ENCODE measurements at places on chromosomes 11 and 22.

DNA sequence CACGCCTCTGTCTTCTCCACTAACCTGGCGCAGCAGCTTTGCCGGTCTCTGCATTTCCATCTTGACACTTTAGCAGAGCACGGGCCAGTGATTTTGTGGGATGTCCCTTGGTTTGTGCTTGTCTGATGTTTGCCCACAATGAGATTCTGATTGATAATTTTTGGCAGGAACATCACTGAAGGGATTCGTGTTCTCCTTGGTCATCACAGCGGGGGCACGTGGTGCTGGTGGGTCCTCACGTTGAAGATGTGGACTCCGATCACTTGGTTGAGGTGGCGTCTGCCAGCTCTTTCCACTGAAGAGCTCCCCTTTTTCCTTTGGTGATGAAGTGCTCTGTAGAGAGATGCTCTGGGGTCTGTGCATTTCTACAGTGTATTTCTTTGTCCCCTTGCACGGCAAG lies 37.2 kb downstream of the TBC1D22A start:
- no peaks in the 10 kb centered on the region for H3K27me3 ChIP-seq
- no peak overlapping the region for H3K4me3 ChIP-seq
- no peak for DNase-seq
- H3K4me1 ChIP-seq: peaks cover 19% of the 10 kb centered on the region
- peaks cover 53% of the 10 kb centered on the region for H3K36me3 ChIP-seq

DNA sequence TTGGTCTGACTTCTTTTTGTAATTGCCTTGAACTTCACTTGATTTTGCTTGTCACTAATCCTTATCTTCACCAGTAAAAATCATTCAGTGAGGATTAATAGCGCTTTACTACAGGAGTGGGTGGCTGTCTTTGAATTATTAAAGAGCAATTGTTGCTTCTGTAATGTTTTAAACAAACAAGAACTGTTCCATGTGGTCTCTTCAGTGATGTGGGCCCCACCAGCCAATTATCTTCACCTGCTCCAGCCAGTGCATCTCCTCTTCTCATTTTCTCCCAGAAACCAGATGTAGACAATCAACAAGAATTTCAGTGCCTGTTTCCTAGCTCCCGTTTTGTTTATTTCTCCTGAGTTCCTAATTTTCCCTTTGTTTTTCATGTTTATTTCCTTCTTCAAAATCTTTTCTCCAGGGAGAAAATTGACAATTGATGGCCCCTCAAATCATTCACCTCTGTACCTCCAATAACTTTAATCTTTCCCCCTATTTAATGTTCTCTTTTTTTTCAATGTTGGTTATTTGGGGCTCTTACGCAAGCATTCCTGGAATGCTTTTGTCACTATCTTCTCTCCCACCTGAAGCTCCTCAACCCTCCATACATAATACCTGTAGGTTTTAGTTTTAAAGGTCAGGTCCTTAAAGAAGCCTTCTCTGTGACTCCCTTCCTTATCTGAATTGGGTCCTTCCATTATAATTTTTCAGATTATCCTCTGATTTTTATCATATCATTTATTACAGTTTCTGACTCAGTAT lies 115.1 kb downstream of the ARFGAP2 start:
- peaks cover under 1% of the 10 kb centered on the region for H3K4me1 ChIP-seq
- no peaks in the 10 kb centered on the region for H3K36me3 ChIP-seq
- no peak for DNase-seq

DNA sequence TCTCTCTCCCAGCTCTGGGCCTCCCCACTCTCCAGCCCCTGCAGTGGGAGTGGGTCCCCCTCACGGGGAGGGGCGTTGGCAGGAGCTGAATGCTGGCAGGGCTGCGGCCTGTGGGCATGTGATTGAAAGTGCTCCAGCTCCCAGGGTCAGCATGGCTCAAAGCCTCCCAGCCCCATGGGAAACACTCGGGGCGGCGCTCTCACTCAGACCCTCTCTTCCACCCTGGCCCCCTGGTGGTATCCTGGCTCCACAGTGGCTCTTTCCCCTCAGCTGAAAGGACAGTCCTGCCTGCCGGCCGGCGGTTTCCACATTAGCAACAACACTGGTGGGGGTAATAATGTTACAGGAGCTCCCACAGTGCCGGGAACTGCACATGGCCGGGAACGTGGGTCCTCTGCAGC lies 35.5 kb downstream of the POLR3H start:
- H3K4me3 ChIP-seq: no peak overlapping the region
- H3K27ac ChIP-seq: no peak overlapping the region
- H3K4me1 ChIP-seq: peaks cover 28% of the 10 kb centered on the region
- peaks cover 56% of the 10 kb centered on the region for H3K36me3 ChIP-seq
- DNase-seq: no peak

DNA sequence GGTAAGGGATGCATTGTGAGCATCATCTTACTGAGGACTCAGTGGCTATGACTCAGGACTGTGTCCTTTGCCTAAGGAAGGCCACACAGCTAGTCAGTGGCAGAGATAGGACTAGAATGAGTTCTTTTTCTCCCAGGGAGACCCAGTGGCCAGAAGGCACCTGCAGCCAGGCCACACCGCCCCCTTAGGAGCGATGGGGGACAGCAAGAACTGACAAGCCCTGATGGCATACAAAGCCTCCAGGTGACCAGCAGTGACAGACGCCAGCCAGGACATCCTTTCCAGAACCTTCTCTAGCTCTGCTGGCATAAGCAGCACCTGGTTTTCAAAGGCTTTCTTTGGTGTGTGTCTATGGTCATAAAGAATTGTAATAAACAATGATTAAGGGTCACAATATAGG lies 240.1 kb downstream of the ST3GAL4 start:
- no peak overlapping the region for H3K4me3 ChIP-seq
- no peak for DNase-seq
- no peaks in the 10 kb centered on the region for H3K4me1 ChIP-seq
- no peaks in the 10 kb centered on the region for H3K36me3 ChIP-seq
- H3K27me3 ChIP-seq: peaks cover 7% of the 10 kb centered on the region

DNA sequence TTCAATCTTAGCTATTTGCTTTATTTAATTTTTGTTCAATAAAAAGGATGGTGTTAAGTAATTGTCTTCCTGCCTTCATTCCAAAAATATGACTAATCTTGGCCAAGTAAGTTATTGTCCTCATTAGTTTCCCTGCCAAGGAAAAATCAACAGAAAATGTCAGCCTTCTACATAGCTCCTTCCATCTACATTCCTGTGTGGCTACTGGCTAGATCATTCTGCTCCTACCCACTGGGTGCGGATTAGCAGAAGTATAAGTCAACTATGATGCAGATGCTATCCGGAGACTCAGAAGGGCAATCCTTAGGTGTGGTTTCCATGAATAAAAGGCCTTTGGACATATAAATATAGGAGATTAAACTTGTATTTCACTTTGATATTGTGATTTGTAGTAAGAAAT lies 154.4 kb downstream of the SBF2 start:
- peaks cover 8% of the 10 kb centered on the region for H3K4me1 ChIP-seq
- no peak overlapping the region for H3K27ac ChIP-seq
- DNase-seq: no peak
- no peaks in the 10 kb centered on the region for H3K36me3 ChIP-seq
- no peaks in the 10 kb centered on the region for H3K27me3 ChIP-seq
- no peak overlapping the region for H3K4me3 ChIP-seq

DNA sequence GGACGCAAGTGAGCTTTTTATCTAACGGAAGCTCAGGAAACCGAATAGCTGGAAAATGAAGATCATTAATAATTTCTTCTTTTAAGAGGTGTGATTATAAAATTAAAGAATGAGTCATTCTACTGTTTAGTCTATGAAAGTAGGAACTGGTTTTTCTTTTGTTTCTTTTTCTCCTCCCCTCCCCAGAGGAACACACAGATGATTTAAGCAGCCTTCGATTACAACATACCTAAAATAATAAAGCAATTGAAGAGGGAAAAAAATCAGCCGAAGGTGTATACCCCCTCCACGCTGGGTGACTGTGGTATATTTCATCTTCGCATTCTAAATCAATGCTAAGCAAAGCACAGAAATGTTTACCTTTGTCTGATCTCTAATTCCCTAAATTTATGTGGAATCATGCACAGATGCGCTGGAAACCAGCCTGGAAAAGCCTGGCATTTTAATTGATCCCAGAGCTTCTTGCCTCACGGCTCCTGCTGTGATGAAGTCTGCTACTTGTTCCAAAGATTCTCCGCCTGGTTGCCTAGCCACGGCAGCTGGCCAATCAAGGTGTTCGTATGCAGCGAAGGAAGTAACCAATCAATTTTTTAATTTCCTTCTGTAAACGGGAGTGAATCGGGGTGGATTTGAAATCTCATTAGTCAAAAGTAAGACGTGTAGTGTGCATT lies 133.9 kb downstream of the FANCF start:
- no peaks in the 10 kb centered on the region for H3K36me3 ChIP-seq
- no peak overlapping the region for H3K27ac ChIP-seq
- no peak overlapping the region for H3K4me3 ChIP-seq
- DNase-seq: no peak
- H3K4me1 ChIP-seq: peaks cover 6% of the 10 kb centered on the region
- no peaks in the 10 kb centered on the region for H3K27me3 ChIP-seq

DNA sequence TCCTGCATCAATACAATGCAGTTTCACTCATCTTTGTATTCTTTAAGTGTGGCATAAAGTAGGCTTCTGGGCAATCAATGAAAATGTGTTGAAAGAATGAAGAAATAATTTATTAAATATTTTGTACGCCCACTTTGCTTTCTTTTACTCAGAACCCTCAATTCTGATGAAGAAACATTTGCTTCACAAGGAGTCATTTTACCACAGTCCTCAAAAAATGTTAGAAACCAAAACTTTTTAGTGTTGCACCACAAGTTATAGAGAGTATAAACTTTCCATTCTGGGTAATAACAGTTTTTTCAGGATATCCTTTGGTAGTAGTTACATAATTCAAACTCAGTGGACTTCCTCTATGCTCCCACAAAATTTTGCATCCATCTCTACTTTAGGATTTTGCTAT lies 360.5 kb downstream of the DLG2 start:
- H3K36me3 ChIP-seq: no peaks in the 10 kb centered on the region
- H3K4me3 ChIP-seq: no peak overlapping the region
- no peak overlapping the region for H3K27ac ChIP-seq
- H3K4me1 ChIP-seq: no peaks in the 10 kb centered on the region
- DNase-seq: no peak

DNA sequence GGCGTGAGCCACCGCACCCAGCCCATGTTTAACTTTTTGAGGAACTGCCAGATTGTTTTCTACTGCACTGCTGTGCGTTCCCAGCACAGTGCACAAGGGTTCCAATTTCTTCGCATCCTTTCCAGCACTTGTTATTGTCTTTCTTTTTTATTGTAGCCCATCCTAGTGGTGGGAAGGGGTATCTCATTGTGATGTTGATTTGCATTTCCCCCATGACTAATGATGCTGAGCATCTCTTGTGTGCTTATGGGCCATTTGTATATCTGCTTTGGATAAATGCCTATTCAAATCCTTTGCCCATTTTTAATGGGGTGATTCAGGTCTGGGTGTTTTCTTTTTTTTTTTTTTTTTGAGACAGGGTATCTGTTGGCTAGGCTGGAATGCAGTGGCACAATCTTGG lies 36.6 kb upstream of the SYT7 start:
- no peak overlapping the region for H3K27ac ChIP-seq
- H3K27me3 ChIP-seq: peaks cover 17% of the 10 kb centered on the region
- no peak for DNase-seq
- H3K4me1 ChIP-seq: no peaks in the 10 kb centered on the region
- H3K4me3 ChIP-seq: no peak overlapping the region

- H3K4me3 ChIP-seq: no peak overlapping the region
- H3K27ac ChIP-seq: peak overlapping the region; percentile 48
- H3K4me1 ChIP-seq: peaks cover 23% of the 10 kb centered on the region
- peaks cover 2% of the 10 kb centered on the region for H3K36me3 ChIP-seq
- no peak for DNase-seq
- H3K27me3 ChIP-seq: no peaks in the 10 kb centered on the region
These were observed 21.6 kb downstream of the PPARA start for GRCh38 chr22:46171940-46172339.

DNA sequence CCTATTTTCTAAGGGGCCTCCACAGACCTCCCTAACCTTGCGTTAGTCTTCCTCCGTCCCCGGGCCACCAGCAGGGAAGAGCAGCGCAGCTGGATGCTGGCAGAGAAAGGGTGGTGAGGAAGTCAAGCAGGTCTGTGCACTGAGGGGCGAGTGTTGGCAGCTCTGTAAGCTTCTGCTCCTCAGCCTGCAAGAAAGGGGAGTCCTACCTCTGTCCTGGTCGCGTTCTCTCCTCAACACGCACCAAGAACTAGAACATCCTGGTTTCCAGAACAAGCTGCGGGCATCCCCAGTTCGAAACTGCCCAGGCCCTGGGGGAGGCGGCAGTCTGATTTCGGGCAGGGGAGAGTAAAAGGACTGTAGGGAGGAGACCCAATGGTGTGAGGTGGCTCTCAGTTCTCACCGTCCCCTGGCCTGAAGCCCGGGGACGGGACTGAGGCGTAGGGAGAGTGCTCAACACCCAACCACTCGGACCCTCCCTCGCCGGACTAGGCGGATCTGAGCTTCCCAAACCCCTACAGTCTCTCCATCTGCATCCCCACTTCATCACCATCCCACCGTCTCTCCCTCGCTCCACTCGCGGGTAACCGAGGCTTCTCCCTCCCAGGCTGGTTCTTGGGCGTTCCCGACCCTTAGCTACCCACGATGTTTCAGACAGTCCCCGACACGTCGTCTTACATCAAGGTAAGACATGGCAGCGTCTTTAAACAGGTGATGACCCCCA lies 7.7 kb upstream of the FLI1 start:
- H3K27me3 ChIP-seq: peaks cover 85% of the 10 kb centered on the region
- no peaks in the 10 kb centered on the region for H3K36me3 ChIP-seq
- peaks cover 51% of the 10 kb centered on the region for H3K4me1 ChIP-seq
- no peak for DNase-seq

DNA sequence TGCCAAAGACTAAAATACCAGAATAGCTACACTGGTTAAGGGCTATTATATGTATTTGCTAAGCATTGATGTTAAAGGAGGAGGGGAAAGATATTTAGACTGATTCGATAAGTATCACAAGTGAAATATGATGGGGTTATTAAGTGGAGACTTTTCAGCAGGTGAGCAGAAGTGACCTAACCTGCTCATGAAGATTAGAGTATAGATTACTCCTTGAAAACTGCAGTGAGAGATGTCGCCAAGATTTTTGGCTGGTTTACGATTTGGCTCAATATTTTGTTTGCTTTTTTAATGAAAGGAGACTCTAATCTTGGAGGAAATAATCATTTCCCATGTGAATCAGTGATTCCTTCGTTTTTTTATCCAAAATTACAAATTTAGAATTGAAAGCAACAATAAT lies 1279.5 kb upstream of the TENM4 start:
- no peaks in the 10 kb centered on the region for H3K4me1 ChIP-seq
- no peak for DNase-seq
- H3K27me3 ChIP-seq: no peaks in the 10 kb centered on the region
- H3K27ac ChIP-seq: no peak overlapping the region

GRCh38 chr11:8930456-8931175 lies 2.1 kb downstream of the C11orf16 start:
- H3K36me3 ChIP-seq: no peaks in the 10 kb centered on the region
- H3K4me1 ChIP-seq: no peaks in the 10 kb centered on the region
- no peaks in the 10 kb centered on the region for H3K27me3 ChIP-seq
- DNase-seq: no peak
- no peak overlapping the region for H3K27ac ChIP-seq

- no peaks in the 10 kb centered on the region for H3K4me1 ChIP-seq
- DNase-seq: no peak
- H3K27me3 ChIP-seq: no peaks in the 10 kb centered on the region
- peaks cover 34% of the 10 kb centered on the region for H3K36me3 ChIP-seq
- H3K27ac ChIP-seq: no peak overlapping the region
These were observed 22.9 kb downstream of the RPUSD4 start for GRCh38 chr11:126188332-126189108.

Measured in suprapubic skin (tissue), 4 donors.